Stimulated activated CD4-positive, alpha-beta T cell treated with anti-CD3 and anti-CD28 coated beads, Interleukin-1b, Interleukin-23, amount 100 ng/mL, for 1 hour (primary cell): ENCODE measurements at places on chromosomes 4 and X.

DNA sequence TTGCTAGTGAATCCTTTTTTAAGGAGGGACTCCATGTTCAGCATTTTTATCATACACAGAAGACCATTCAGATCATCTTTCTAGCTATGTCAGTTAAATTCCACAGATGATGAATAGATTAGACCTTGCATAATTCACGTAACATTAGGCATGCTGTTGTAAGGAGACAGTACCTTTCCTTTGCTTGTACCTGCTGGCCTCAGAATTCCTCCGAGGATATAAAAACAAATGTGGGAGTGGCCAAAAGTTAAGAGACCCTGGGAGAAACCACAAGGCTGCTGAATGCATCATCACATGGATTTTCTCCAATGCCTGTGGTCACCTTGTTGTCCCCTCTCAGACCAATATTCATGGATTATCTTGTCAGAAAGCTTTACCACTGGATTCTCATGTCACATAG is 201.4 kb downstream of the MAGEB17 start:
- no peak for DNase-seq

GRCh38 chr4:31548823-31549222 is 828.7 kb downstream of the PCDH7 start:
- DNase-seq: no peak

DNA sequence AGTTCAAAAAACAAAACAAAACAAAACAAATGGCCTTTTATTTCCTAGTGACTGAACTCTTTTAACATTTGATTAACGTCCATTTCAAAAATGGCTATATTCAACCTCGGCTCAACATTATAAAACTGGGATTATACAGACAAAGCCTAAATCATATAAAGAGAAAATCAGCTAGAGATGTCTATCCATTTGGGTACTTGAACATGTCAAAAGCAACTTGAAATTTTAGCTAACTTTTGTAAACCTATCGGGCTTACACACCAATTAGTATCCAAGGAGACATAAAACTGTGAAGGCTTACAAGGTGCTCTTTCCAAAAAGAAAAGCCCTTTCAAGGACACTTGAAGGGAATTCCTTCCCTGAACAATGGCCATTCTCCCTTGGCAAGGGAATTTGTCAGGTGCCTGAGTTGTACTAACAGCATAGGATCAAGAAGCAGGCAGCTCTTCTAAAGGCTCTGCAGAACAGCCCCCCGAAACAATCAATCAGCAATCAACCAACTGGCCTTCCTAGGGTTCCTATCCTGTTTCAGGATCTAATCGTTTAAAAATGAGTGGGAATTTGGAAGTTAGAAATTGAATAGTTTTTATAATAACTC is 633.7 kb upstream of the HTR2C start:
- DNase-seq: no peak

DNA sequence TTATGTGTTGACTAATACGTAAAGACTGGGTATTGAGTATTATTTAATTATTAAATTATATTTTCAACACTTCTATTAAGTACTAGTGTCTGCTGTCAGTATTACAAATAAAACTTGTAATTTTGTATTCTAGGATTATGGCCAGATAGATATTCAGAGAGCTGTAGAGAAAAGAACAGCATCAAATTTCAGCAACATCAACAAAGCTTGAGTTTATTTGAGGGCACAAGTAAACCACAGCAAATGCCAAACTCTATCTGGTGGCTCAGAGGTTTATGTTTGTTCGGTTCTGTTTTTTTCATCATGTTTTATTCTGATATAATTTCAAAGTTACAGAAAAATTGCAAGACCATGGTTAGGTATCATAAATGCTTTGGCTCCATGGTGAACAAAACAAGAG is 1530.5 kb downstream of the PCDH18 start:
- DNase-seq: no peak

- DNase-seq: no peak
Measured at GRCh38 chr4:88799900-88800299, 102.3 kb upstream of the NAP1L5 start.

GRCh38 chrX:22950269-22951266 is 49.2 kb upstream of the DDX53 start:
- no peak for DNase-seq

- DNase-seq: no peak
Measured at GRCh38 chr4:9800848-9801247, 19.4 kb downstream of the DRD5 start.

GRCh38 chr4:173504181-173504503 is 25.9 kb downstream of the HAND2 start:
- no peak for DNase-seq

DNA sequence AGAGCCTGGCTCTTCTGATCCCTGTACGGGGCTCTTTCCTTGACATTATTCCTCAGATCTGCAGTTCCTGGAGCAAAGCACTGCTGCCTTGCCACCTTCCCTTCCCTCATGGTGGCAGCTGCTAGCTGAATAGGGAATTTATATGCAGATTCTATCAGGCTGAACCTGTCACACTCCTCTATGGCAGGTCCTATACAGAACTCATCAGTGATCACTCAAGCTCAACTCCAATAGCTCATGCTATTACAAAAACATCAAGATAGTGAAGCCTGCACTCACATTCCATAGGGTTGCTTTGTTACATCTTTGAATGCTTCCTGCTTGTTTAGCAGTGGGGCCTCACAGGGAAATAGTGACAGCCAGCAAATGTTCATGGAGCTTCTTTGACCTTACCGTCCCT is 71.7 kb downstream of the SLC2A9 start:
- no peak for DNase-seq

GRCh38 chr4:3452376-3452775 is 10.6 kb downstream of the HGFAC start:
- no peak for DNase-seq

DNA sequence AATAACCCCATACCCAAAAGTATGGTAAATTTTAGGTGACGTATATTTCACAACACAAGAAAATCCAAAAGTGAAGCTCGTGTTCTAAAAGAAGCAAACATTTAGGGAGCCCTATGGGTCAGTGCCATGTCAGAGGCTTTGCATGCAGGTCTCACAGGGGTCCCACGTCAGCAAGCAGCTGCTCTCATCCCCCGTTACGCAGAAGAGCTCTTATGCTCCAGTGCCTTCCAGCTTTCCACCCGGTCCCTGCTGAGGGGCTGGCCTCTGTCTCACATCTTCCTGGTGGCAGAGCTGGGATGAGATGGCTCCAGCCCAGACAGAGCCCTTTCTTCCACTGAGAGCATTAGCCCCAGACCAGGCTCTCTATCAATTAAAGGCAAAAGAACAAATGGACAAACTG is 82.0 kb downstream of the IRF2 start:
- no peak for DNase-seq

GRCh38 chrX:144901521-144901920 is 345.8 kb upstream of the SPANXN1 start:
- no peak for DNase-seq

GRCh38 chrX:115966920-115967319 is 203.6 kb upstream of the AGTR2 start:
- no peak for DNase-seq

GRCh38 chr4:183322326-183322725 is at the start of gene CLDN24:
TSS of gene CLDN24 (minus strand) at chr4:183322426. CDS start at chr4:183322426, 0 bp downstream.
- no peak for DNase-seq

DNA sequence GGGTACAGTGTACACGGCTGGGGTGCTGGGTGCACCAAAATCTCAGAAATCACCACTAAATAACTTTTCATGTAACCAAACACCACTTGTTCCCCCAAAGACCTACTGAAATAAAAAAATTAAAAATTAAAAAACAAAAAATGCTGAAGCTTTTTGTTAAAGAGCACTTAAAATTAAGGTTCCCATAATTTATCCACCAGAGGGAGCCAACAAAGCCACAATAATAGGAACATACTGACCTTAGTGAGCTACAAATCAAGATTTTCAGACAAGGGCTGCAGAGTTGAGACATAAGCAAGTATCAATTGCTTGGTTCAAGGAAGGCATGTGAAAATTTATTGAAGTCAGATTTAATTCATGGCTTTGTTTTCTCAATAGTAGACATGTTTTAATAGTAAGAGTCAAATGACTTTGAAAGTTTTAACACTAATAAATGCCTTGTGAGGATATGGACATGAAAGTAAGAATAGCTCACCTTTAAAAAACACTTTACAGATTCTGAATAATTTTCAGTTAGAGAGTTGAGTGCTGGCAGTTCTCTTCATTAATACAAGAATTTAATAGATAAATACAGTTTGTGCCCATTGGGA is 43.0 kb upstream of the SCOC start:
- no peak for DNase-seq

DNA sequence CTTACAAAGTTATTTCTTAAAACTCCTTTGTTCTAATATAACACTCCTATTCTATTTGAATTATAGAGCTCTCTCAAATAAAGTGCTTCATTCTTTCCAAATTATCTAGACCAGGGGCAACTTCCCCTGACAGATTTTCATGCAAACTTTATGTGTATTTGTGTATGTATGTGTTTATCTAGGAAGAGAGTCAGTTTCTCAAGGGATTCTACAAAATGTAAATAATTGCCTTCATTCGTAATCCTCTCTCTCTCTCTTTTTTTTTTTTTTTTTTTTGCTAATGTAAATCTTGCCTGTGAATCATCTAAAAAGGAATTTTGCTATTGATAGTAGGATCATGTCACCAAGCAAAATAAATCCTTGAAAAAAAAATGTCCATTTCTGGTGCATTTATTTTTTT is 38.9 kb upstream of the RBPJ start:
- no peak for DNase-seq

- peak; percentile 40 for DNase-seq
Measured at GRCh38 chr4:165207431-165208220, at the start of gene KLHL2. TSS of gene KLHL2 (plus strand) at chr4:165207561. CDS start at chr4:165207877, 316 bp downstream.
